Activated CD4-positive, alpha-beta T cell treated with anti-CD3 and anti-CD28 coated beads, Interleukin-2, amount 10 ng/mL, durations not matched to agents 24 days and 14 days (primary cell): ENCODE measurements at places on chromosomes 11 and 22.

DNA sequence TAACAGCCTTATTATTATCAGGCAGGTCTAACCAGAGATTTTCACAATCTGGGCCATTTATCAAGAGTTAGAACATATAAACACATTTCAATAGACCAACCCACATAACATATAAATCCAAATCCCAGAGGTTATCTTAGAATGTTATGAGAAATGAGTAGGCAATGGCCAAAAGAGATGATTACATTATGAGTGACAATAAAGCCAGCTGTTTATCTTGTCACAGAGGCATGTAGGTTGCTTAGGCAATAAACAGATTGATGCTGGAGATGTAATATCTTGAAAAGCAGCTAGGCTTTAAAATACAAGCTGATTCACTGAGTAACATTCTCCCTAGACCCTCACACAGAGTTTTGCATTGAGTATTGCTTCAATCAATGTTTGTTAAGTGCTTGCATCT is 148.5 kb upstream of the SESN3 start:
- DNase-seq = no peak

DNA sequence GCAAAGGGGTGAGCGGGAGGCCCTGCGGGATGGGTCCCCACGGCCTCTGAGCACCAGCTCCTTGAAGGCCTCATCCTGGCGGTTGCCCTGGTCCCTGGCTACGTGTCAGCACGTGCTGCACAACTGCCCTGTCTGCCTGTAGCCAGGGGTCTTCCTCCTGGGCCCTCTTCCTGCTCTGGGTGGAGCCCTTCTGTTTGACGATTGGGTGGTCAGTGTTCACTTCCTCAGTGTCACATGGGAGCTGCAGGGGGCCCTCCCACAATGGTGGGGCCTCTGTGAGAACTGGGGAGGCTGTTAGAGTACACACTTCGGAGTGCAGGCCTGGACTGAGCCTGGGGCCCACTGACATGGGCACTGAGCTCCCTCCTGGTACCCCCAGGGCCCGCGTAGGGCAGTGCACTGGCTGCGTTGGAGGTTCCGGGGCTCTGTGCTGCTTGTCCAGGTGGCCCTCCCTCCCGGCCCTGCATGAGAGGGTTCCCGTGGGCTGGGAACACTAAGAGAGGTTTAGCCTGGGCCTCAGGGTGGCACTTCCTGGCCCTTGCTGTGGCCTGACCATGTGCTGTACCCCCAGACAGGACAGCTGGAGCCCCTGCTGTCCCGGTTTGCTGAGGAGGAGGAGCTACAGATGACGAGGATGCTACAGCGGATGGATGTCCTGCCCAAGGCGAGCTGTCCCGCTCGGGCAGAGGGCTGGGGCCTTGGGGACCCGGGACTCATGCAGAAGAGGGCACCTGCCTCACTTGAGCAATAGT is 13.8 kb downstream of the DGCR6L start:
- no peak for DNase-seq

- DNase-seq = no peak
These were observed 29.6 kb downstream of the MARK2 start for GRCh38 chr11:63868399-63869064.

DNA sequence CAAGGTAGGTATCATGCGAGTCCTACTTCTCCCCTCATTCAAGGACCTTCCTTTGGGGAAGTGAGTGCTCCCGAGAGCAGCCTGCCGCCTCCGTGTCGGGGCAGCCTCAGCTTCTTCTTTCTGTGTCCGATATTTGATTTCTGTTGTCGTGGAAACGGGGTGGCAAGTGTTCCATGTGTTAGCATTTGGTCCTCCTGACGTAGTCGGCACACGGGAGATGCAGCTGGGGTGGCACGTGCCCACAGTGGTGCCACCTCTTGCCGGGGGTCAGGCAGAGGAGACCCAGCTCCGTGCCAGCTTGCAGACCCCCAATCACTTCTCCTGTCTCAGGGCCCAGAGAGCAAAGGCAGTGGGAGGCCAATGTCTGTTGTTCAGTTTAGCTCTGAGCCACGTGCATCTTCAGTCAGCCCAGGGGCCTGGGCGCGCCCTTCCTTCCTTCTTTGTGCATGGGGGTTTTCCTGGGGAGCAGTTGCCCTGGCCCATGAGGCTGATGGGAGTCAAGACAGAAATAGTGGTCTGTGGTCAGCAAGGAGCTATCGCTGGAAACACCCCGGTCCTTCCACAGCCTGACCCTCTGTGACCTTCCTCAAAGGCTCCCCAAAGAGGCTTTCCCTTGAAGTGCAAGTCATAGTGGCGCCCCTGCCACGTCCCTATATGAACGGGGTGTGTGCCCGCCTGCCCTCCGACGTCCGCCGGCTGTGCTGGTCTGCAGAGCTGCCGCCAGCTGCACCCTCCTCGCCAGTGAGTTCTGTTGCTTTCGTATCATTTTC is 44.5 kb downstream of the PARVB start:
- no peak for DNase-seq

DNA sequence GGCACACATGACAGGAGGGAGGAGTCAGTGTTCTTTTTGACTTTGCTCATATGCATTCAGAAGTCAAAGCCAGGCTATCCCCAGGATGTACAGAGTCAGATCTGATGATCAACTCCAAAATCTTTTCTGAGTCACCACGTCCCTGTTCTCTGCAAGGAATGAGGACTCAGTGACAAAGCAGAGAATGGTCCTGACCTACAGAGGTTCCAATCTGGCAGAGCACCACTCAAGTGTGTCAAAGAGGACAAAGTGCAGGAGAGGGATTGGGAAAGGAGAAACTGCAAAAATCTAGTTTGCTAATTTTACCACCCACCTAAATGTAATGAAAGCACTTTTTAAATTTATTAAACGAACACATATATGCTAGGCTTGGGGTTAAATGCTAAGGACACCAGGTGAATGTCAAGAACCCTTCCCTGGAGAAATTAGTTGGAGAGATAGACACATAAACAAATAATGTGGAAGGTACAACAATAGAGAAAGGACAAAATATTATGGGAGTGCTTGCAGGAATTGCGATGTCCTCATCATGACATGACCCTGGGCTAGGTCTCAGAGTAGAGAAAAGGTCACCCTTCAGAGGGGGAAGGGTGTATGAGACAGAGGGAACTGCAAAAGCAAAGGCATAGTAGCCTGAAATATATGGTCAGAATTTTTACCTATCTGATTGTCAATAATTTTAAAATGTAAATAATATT is 56.3 kb downstream of the MTNR1B start:
- DNase-seq = no peak

DNA sequence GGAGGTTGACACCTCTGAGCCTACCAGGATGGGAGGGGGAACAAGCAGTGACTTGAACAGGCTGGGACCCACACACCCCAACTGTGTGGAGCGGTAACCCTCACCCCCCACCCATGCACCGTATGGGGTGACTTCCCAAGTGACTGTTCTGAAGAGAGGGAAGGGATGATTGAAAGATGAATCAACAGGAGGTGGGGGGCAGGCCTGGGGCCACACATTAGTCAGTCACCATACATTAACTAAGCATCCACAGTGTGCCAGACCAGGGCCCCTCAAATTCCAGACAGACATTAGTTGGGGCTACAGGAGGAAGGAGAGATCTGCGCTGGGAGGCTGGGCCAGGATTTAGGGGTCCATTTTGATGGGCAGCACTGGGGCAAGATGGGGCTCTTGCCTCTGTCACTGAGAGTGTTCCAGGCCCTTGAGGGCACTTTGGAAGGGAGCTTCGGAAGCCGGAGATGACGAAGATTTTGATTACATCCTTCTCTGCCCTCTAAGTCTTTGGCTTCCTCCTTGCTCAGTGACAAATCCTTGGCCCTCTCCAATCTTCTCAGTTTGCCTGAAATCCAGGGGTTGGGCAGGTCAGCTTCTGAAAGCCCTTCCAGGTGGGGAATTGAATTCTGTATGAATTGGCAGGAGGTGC is 966 bp downstream of the SMTN start:
- DNase-seq = no peak

- DNase-seq = no peak
These were observed 26.9 kb downstream of the UBASH3B start for GRCh38 chr11:122682464-122682863.

DNA sequence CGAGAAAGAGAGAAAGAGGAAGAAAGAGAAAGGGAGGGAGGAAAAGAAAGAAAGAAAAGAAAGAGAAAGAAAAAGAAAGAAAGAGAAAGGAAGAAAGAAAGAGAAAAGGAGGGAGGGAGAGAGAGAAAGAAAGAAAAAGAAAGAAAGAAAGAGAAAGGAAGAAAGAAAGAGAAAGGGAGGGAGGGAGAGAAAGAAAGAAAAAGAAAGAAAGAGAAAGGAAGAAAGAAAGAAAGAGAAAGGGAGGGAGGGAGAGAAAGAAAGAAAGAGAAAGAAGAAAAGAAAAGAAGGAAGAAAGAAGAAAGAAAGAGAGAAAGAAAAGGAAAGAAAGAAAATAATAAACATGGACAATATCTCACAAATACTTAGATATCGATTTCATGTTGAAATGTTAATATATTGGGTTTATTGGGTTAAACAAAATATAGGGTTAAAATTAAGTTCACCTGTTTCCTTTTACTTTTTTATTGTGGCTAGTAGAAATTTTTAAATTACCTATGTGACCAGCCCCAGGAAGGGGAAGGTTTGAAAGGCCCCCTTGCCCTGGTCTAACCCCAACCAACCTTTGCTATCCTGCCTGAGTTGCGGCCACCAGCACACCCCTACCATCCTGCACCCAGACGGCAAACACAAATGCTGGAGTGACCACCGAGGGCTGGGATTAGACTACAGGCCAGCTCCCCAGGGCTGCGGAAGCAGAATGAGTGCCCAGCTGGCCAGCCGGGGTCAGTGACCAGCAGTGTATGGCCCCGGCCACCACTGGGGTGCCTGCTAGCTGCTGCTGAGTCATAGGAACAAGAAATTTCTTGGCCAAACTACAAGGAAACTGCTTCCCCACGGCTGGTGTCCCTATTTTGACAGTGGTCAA is 81.0 kb upstream of the FGF3 start:
- DNase-seq = no peak

GRCh38 chr22:42313804-42314581 is 43.5 kb upstream of the TCF20 start:
- peak; percentile 84 for DNase-seq

DNA sequence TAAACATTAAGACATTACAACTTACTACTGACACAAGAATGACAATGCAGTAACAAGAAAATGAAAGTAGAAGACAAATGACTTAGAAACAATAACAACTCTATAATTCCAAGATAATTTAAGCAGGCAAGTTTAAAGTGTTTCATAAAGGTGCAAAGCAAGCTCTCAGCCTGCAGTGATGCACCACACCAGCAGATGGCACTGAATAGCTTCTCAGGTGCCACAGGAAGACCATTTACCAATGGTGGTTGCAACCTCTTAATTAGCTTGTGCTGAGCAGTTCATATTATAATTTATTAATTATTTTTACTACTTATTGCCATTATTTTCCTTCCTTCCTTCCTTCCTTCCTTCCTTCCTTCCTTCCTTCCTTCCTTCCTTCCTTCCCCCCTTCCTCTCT is 60.6 kb downstream of the NXPE2 start:
- DNase-seq = peak; percentile 80

DNA sequence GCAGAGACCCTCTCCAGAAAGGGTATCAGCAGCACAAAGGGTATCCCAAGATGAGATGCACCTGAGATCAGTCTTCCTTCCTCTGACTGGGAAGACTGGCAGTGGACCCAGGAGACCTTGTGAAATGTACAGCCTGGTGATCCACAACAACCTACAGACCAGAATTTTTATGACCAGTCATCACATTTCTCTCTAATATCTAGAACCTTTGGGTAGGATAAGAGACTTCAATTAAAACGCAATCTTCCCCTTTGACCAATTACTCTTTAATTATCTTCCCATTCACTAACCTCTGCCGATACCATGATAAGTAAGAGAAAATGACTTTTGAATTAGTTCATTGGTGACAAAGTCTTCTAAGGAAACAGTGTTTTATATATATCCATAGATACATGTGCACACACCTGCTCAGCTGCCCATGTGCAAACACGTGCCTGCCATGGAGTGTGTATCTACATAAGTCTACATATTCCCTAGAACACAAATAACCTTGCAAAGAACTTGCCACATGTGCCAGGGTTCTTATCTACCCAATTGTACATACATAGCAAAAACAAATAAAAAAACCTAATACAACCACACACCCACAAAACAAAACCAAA is 44.2 kb upstream of the SLC5A1 start:
- DNase-seq = no peak

DNA sequence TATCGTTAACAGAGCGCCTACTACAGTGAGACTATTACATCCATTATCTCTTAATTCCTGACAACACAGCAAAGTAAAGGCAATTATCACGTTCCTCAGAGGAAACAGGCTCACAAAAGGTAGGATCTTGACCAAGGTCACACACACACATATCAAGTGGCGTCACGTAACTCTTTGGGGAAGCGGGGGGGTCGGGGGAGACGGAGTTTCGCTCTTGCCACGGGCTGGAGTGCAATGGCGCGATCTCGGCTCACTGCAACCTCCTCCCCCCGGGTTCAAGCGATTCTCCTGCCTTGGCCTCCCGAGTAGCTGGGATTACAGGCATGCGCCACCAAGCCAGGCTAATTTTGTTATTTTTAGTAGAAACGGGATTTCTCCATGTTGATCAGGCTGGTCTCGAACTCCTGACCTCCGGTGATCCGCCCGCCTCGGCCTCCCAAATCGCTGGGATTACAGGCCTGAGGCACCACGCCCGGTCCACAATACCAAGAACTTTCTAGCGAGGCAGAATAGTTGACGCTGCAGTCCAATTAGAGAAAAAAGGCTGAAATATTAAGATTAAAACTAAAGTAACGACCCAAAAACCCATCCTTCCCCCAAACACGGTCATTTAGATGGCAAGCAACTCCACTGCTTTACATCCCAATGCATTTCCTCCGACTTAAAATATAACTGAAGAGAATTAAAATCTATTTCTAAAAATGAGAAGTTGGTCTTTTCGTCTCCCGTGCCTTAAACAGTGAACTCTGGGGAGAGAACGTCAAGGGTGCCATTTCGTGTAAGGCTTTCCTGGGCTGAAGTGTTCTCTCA is 1.2 kb downstream of the DDX17 start:
- DNase-seq = peak; percentile 86

GRCh38 chr11:114197799-114198500 is 98.2 kb upstream of the NNMT start:
- no peak for DNase-seq

DNA sequence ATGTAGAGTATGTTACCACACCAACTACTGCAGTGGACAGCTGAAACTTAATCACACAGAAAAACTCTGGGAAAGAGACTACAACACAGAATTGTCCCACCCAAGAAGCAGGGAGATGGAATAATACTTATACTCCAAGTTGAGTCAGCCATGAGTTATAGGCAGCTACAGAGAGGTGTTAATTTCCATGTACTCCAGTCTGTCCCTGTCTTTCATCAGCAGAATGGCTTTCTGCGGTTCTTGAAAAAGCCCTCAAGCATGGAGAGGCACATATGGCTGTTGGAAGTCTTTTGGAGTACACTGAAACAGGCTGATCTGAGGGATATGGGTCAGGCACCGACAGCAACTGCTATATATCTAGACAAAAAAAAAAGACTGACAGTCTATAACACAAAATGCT is 219.5 kb downstream of the DLG2 start:
- DNase-seq = no peak

DNA sequence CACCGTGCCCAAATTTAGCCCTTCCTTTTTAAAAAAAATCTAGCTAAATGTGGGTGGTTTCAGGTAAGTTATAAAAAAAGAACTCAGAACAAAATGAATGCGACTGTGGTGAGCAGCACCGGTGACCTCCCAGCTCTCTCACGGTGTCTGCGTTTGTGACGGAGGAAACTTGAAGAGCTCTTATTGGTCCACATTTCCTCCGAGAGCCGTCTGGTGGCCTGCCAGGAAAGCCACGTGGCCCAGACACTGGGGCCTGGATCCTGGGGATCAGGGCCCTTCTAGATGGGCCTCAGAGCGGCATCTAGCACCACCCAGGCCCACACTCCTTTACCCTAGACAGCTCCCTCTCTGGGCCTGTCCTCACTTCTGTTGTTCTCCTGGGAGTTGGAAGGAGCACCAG is 39.5 kb downstream of the B3GAT1 start:
- no peak for DNase-seq
